ENCODE measurements at places on chromosomes 6 and 20.

DNA sequence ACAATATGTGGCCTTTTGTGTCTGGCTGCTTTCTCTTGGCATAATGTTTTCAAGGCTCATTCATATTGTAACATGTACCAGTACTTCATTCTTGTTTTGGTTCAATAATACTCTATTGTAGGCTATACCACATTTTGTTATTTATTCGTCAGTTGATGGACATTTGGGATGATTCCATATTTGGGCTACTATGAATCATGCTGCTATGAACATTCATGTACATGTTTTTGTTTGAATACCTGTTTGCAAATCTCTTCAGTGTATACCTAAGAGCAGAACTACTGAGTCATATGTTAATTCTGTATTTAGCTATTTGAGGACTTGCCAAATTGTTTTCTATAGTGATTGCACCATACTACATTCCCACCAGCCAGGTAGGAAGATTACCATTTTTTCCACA is 259.9 kb downstream of the GMPR start:
- H3K36me3 ChIP-seq: peaks cover 3% of the 10 kb centered on the region
- DNase-seq: no peak
- H3K27ac ChIP-seq: peak overlapping the region; percentile 3
- no peak overlapping the region for H3K4me3 ChIP-seq

GRCh38 chr20:50784464-50784863 is 10.4 kb upstream of the BCAS4 start:
- no peak overlapping the region for H3K27ac ChIP-seq
- H3K27me3 ChIP-seq: peaks cover 9% of the 10 kb centered on the region
- no peak for DNase-seq
- H3K4me1 ChIP-seq: no peaks in the 10 kb centered on the region
- no peaks in the 10 kb centered on the region for H3K36me3 ChIP-seq

DNA sequence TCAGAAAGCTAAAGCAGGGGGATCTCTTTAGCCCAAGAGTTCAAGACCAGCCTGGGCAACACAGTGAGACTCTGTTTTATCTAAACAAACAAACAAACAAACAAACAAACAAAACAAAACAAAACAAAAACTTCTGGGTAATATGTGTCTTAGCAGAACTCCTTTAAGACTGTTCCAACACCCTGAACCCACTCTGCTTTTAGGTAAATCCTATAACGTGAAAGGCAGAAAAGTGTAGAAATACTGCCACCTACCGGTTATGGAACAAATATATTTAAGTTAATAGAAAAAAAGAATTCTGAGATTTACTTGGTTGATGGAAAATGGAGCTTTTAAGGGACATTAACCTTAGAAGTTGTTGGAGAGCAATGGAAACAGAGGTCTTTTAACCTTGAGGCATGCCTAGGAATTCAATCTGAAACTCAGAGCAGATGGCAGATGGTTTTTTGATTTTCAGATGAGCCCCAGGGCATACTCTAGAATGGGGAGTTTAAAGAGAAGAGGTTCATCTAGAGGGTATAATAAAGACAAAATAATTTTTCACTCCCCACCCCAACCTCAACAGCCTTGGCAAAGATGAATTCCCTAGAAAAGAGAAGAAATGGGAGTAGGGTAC is 38.5 kb downstream of the SOD2 start:
- H3K4me3 ChIP-seq: no peak overlapping the region
- peaks cover 4% of the 10 kb centered on the region for H3K36me3 ChIP-seq
- DNase-seq: no peak
- H3K27ac ChIP-seq: no peak overlapping the region
- H3K27me3 ChIP-seq: no peaks in the 10 kb centered on the region
- no peaks in the 10 kb centered on the region for H3K4me1 ChIP-seq

- DNase-seq: no peak
- H3K36me3 ChIP-seq: no peaks in the 10 kb centered on the region
- H3K27ac ChIP-seq: no peak overlapping the region
- H3K27me3 ChIP-seq: no peaks in the 10 kb centered on the region
- no peak overlapping the region for H3K4me3 ChIP-seq
Observed at GRCh38 chr6:147061252-147061651, 143.0 kb upstream of the STXBP5 start.

DNA sequence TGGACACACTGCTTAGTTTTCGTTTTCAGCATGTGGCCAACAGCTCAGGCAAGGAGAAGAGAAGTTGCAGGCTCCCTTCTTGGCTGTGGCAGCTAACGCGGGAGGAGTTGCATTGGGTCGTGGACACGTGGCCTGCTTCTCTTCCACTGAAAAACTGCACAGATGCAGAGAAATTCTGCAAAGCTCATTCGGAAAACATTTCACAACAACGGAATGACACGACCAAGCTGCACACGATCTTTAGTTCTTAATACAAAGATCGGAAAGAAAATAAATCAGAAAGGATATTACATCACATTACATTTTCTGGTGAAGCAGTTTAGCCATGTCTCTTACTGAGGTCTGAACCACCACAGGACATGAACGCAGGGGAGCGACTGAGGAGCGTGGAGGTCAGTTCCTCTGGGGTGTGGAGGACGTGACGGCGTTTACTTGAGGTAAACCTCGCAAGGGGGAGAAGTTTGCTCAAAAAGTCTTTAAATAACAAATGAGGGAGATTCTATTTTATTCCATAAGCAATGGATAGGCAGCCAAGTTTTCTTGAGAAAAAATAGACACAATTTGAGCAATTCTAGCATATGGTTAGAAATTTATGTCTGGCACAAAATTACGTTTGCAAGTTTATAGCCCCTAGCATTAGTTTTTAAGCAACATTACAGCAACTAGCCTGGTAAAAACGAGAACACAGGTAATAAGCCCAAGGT is 178.3 kb downstream of the THBS2 start:
- no peaks in the 10 kb centered on the region for H3K36me3 ChIP-seq
- H3K27me3 ChIP-seq: no peaks in the 10 kb centered on the region
- no peak for DNase-seq
- H3K27ac ChIP-seq: no peak overlapping the region
- H3K4me1 ChIP-seq: no peaks in the 10 kb centered on the region

DNA sequence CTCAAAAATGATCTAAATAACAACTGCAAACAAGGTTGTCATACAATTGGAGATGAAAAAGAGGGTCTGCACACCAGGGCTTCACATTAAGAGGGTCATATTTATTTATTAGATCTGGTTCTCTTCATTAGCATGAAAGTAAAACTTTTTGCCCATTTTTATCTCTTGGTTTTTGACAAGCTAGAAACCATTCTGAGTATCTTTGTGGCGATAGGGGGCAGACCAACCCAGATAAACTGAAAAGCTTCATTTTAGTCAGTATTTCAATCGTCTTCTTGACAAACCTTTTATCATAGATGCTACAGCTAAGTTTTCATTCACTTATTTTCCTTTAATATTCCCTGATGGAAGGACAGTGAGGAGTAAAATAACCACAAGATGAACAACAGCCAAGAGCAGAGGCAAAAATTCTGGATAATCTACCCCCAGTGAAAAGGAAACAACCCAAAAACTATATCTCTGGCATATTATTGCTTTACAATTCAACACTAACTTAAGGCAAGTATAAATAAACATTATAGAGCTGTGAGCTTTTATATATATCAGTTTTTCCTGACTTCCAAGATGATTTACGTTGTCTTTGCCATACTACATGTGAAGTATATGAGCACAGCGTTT is 45.2 kb downstream of the THEMIS start:
- H3K4me1 ChIP-seq: no peaks in the 10 kb centered on the region
- no peak for DNase-seq
- no peak overlapping the region for H3K27ac ChIP-seq
- no peaks in the 10 kb centered on the region for H3K27me3 ChIP-seq
- no peak overlapping the region for H3K4me3 ChIP-seq

DNA sequence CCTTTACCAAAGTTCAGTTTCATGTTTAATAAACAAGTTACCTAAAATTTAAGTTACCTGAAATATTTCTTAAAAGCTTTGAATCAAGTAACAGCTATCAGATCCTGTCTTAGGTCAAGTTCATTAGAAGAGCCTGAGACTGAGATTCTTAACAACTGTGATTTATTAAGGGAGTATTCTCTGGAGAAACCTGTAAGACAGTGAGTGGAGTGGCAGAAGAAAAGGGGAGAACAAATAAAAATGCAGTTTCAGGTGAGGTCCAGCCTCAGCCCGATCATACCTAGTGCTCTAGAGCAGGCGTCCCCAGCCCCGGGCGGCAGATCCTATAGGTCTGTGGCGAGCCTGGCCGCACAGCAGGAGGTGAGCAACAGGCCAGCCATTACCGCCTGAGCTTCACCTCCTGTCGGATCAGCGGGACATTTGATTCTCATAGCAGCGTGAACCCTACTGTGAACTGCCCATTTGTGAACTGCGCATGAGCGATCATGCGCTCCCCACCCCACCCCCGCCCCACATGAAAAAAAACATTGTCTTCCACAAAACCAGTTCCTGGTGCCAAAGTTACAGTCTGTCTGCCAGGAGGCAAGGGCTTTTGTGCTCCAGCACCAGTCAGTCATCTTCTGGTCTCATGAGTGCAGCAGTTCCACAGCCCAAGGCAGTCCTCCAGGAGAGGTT is 59.2 kb upstream of the ADGRB3 start:
- no peak for DNase-seq
- no peaks in the 10 kb centered on the region for H3K27me3 ChIP-seq
- no peak overlapping the region for H3K4me3 ChIP-seq
- H3K36me3 ChIP-seq: no peaks in the 10 kb centered on the region

DNA sequence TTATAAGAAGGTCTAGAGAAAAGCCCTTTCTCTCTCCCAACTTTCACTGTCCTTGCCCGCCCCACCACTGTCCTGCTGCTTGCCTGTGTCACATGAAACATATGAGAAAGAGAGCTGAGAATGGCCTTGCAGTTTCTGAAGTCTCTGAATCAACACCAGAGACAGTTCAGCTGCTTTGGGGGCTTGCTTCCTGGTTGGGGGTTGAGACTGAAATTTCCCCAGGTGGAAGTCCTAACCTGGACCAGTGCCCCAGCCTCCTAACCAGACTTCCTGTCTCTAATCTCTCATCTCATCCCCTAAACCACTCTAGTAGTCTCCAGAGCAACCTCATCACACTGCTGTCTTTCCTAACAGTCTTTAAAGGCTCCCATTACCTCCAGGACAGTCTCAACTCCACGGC is 10.7 kb downstream of the TRAM2 start:
- no peaks in the 10 kb centered on the region for H3K27me3 ChIP-seq
- H3K36me3 ChIP-seq: peaks cover 2% of the 10 kb centered on the region
- H3K27ac ChIP-seq: no peak overlapping the region
- peaks cover 20% of the 10 kb centered on the region for H3K4me1 ChIP-seq
- DNase-seq: no peak
- no peak overlapping the region for H3K4me3 ChIP-seq

- H3K4me1 ChIP-seq: no peaks in the 10 kb centered on the region
- DNase-seq: no peak
- peaks cover 16% of the 10 kb centered on the region for H3K27me3 ChIP-seq
- no peak overlapping the region for H3K27ac ChIP-seq
- no peaks in the 10 kb centered on the region for H3K36me3 ChIP-seq
- no peak overlapping the region for H3K4me3 ChIP-seq
Observed at GRCh38 chr6:7684843-7685242, 41.1 kb upstream of the BMP6 start.

GRCh38 chr6:16721977-16722376 is 39.3 kb downstream of the ATXN1 start:
- DNase-seq: no peak
- no peaks in the 10 kb centered on the region for H3K36me3 ChIP-seq
- no peak overlapping the region for H3K4me3 ChIP-seq
- peaks cover 2% of the 10 kb centered on the region for H3K4me1 ChIP-seq

DNA sequence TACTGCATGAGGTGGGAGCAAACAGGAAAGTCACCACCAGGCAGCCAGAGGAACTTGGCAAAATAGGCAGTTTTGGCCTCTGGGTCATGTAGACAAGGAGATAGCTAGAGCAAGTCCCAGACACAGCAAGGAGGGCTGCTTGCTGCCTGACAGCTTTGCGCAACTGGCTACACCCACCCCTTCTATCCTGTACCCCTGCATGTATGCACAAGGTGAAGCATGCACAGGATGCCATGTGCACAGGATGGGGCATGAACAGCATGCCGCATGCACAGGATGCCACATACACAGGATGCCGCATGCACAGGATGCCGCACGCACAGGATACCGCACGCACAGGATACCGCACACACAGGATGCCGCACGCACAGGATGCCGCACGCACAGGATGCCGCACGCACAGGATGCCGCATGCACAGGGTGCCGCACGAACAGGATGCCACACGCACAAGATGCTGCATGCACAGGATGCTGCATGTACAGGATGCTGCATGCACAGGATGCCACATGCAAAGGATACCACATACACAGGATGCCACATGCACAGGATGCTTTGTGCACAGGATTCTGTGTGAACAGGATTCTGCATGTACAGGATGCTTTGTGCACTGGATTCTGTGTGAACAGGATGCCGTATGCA is 104.9 kb upstream of the IYD start:
- peaks cover 23% of the 10 kb centered on the region for H3K27me3 ChIP-seq
- no peak overlapping the region for H3K4me3 ChIP-seq
- H3K27ac ChIP-seq: no peak overlapping the region
- no peaks in the 10 kb centered on the region for H3K36me3 ChIP-seq
- no peaks in the 10 kb centered on the region for H3K4me1 ChIP-seq
- DNase-seq: no peak

GRCh38 chr6:49565855-49566254 is 15.4 kb downstream of the C6orf141 start:
- H3K27me3 ChIP-seq: peaks cover 5% of the 10 kb centered on the region
- no peak overlapping the region for H3K27ac ChIP-seq
- no peak overlapping the region for H3K4me3 ChIP-seq
- no peaks in the 10 kb centered on the region for H3K36me3 ChIP-seq
- no peak for DNase-seq
- H3K4me1 ChIP-seq: no peaks in the 10 kb centered on the region

DNA sequence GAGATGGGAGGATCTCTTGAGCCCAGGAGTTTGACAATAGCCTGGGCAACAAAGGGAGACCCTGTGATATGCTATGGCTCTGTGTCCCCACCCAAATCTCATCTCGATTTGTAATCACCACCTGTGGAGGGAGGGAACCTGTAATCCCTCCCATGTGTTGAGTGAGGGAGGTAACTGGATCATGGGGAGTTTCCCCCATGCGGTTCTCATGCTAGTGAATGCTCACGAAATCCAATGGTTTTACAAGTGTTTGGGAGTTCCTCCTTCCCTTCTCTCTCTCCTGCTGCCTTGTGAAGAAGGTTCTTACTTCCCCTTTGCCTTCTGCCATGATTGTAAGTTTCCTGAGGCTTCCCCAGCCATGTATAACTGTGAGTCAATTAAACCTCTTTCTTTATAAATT is 3.4 kb downstream of the NUDT3 start:
- H3K4me1 ChIP-seq: peaks cover 51% of the 10 kb centered on the region
- no peak for DNase-seq
- no peaks in the 10 kb centered on the region for H3K27me3 ChIP-seq
- no peak overlapping the region for H3K4me3 ChIP-seq
- peaks cover 2% of the 10 kb centered on the region for H3K36me3 ChIP-seq
- H3K27ac ChIP-seq: no peak overlapping the region

DNA sequence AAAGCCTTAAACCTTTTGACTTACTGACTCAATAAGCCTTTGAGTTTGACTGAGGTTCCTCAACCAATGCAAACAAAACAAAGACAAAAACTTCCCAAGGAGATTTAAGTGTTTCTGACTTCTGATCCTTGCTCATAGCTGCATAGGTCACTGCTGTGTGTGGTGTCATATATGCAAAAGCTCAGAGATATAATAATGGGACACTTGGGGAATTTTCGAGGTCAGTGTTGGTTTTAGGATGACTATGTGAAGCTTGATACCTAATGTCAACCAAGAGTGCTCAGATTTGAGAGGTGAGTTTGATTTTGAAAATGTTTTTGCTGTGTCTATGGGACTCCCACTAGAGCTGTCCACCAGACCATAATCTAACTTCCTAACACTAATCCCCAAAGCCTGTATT is 26.2 kb downstream of the ZKSCAN8 start:
- H3K4me3 ChIP-seq: no peak overlapping the region
- no peak overlapping the region for H3K27ac ChIP-seq
- H3K36me3 ChIP-seq: no peaks in the 10 kb centered on the region
- DNase-seq: no peak
- no peaks in the 10 kb centered on the region for H3K4me1 ChIP-seq
